CD4-positive, alpha-beta T cell treated with Interleukin-15 for 4 hours (primary cell): ENCODE measurements at places on chromosomes 1 and 21.

DNA sequence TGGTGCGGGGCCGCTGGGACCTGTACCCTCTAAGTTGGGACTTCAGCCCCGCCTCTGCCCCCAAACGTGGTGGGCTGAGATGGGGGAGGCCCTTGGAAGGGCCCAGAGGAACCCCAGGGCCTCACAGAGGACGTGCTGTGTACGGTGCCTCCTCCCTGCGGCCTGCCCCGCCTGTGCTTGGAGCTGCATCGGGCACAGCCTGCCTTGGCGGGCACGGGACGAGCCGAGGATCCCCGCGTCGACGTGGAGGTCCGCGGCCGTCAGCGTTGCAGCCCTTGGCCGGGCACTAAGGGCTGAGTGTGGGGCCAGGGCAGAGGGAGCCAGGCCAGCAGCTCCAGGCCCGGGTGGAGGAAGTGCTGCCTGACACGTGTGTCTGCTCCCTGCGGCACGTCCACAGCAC is 43.4 kb downstream of the PRKCZ start:
- DNase-seq, result no peak

DNA sequence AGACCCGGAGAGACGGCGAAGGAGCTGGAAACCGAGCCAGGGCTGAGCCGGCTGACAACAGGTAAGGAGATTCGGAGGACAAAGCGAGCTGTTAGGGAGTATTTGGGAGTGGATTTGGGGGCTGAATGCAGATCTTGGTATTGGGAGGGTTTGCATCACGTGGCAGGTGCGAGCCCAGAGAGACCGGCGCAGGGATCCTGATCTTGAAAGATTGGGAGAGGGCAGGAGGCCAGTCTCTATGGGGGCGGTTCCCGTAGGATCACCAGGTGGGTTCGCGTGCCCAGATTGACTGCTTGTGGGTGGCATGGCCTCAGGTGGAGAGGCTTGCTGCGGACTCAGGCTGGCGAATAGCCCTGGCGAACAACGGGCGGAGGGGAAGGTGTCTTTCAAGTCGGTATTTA is 204 bp downstream of the CIART start:
- DNase-seq, result no peak

DNA sequence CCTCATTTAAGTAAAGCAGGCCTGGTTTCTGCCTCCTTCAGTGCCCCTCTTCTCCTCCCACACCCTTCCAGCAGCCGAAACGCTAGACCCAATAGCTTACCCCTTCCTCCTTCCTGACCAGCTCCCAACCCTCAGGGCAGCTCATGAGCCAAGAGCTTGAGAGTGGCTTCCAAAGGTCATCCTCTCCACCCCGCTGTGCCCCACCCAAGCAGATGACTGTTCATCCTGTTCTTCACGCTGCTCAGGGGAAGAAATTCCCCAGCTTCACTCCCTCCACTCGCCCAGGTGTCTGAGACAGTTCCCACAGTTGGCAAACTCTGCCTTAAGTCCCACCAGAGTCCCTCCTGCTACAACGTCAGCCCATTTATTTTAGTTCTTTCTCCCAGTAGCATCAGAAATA is 23.4 kb downstream of the ARHGEF19 start:
- DNase-seq, result no peak

GRCh38 chr1:48225579-48225978 is 3.1 kb downstream of the SLC5A9 start:
- DNase-seq, result no peak

- DNase-seq, result no peak
These were observed 47.5 kb downstream of the EVA1C start for GRCh38 chr21:32459972-32460371.
